CD4-positive, alpha-beta T cell treated with Interferon alpha-2 for 1 hour (primary cell): ENCODE measurements at places on chromosomes 7 and 10.

GRCh38 chr10:3468919-3469638 is 296.5 kb upstream of the PITRM1 start:
- no peak for DNase-seq

GRCh38 chr10:121724282-121724681 is 126.0 kb upstream of the FGFR2 start:
- no peak for DNase-seq

DNA sequence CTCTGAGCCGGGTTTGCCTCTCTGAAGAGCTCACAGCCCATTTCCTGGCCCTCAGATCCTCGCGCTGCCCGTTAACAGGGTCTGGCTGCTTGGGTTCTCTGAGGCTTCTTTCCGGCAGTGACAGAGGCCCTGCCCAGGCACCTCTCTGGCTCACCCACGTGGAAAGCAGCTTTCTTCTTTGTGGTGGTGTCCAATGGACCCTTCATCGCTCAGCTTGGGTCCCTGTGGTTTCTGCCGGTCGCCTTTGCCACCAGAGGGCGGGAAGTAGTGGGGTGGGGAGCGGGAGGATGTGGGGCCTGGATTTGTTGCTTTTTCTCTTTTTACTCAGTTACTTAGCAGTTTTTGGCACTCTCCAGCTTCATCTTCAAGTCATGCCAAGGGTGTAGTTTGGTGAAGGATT is 15.6 kb upstream of the JAKMIP3 start:
- no peak for DNase-seq

DNA sequence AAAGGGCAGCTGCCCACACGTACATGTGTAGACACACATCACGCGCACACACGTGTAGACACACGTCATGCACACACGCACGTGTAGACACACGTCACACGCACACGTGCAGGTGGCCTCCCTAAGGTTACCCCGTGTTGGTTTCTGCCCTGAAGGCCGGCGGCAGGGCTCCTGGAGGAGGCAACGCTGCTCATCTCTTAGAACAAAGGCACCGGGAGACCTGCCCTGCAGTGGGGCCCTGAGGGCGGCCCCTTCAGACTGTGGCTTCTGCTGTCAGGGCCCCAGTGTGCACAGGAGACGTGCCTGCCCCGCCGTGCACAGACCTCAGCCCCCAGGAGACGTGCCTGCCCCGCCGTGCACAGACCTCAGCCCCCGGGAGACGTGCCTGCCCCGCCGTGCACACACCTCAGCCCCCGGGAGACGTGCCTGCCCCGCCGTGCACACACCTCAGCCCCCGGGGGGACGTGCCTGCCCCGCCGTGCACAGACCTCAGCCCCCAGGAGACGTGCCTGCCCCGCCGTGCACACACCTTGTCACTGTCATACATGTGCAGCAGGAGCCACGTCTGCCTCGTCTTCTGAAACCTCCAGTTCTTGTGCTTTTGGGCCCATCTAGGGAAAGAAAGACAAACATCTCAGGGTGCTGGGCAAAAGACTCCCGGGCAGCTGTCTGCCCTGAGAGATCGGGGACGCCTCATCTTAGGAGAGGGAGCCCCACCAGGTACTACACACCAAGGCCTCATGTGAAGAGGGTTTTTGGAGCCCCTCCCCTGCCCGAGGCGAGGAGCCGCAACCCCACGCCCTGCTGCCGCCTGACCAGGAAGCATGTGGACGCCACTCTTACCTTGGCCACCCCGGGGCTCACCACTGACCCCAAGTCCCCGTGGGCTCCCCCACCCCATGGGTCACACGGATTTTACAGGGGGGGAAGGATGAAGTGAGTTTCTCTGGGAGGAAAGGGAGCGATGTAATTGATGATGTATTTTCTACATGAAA is 17.3 kb downstream of the CYP2W1 start:
- DNase-seq = no peak

- DNase-seq = no peak
Observed at GRCh38 chr7:42143711-42144600, 93.1 kb downstream of the GLI3 start.

DNA sequence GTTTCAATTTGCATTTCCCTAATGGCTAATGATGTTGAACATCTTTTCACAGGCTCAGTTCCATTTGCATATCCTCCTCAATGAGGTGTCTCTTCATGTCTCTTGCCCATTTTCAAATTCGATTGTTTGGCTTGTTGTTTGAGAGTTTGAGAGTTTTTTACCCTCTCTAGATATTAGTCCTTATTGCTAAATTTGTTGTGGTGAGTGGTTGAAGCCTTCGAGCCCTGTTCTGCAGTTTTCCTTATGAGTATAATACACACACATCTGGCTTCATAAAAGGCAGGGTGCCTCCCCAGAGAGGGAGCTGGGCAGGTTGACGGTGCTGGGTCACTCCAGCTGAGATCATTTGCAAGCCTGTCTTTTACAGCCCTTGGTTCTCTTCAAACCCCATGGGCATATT is 65.1 kb downstream of the RGS10 start:
- no peak for DNase-seq

- DNase-seq = no peak
Observed at GRCh38 chr7:153247926-153248325, 488.4 kb downstream of the ACTR3B start.

DNA sequence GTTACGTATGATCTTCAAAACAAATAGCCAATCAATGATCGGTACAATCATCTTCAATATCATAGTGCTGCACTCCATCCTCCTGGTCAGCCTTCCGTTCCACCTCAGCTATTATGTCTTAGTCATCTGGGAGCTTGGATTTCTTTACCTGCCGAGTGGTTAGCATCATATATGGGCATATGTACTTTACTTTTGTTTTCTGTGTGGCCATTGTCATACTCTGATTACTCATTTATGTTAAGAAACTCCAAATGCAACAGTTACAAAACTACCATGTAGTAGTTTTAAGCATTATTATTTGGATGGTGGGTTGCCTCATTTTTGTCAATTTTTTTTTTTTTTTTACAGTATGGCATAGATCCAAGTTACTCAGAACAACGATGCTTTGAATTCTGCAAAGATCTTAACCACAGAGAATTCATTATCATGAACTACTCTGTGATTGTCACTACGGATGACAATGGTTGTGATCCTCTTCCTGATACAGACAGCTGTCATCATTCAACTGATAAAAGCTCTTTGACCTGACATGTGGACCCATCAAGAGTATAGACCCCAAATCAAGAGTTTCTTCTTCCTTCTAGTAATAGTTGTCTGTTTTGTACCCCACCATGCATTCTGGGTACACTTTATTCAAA is 52.1 kb upstream of the NME8 start:
- DNase-seq = no peak

DNA sequence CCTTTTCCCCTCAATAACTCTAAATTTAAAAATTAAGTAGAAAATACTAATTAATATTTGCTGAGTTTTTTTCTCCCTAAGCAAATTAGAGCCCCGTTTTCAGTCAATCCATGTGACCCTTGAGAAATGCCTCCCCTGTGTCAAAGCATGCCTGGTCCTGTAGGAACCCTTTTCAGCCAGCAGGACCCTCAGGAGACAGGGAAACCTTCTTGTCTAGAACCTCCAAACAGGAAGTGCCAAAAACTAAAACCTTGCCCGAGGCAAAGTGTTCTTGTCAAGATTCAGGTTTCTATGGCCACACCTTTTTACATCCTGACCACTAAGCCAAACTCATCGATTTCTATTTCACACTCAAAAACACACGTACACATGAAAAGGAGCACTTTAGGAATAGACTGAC is 60.1 kb upstream of the NFE2L3 start:
- DNase-seq = peak; percentile 12

DNA sequence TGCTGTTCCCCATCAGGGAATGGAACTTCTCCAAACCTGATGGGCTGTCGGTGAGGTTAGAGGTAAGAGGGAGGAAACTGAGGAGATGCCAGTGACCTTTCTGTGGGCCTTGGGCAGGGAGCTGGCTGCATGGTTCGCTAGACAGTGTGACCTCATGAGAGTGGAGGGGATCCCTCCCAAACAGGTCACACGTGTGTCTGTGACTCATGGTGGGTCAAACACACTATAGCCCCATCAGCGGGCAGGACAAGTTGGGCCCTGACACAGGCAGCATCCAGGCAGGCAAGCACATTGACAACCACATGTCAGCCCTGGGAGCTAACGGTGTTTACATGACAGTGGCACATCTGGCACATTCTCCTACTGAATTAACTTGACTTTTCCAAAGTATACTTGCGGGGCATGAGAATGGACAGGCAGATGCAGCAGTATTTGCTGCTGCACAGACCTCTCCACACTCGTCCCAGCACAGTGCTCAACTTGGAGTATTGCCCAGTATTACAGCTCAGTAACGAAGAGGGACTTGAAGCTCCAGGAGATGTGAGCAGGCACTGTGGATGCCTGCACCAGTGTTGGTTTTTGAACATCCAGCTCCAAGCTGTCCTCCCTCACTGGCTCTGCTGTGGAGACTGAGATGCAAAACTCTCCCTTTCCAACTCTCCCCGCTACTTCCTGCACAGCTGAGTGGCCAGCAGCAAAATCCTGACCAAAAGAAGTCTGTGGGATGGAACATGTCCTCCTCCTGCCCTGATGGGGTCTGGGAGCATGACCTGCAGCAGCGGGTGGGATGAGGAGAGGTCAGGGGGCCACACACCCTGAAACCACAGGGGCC is 199.6 kb downstream of the WDR37 start:
- no peak for DNase-seq

GRCh38 chr10:24425151-24425550 is 216.2 kb downstream of the KIAA1217 start:
- no peak for DNase-seq

DNA sequence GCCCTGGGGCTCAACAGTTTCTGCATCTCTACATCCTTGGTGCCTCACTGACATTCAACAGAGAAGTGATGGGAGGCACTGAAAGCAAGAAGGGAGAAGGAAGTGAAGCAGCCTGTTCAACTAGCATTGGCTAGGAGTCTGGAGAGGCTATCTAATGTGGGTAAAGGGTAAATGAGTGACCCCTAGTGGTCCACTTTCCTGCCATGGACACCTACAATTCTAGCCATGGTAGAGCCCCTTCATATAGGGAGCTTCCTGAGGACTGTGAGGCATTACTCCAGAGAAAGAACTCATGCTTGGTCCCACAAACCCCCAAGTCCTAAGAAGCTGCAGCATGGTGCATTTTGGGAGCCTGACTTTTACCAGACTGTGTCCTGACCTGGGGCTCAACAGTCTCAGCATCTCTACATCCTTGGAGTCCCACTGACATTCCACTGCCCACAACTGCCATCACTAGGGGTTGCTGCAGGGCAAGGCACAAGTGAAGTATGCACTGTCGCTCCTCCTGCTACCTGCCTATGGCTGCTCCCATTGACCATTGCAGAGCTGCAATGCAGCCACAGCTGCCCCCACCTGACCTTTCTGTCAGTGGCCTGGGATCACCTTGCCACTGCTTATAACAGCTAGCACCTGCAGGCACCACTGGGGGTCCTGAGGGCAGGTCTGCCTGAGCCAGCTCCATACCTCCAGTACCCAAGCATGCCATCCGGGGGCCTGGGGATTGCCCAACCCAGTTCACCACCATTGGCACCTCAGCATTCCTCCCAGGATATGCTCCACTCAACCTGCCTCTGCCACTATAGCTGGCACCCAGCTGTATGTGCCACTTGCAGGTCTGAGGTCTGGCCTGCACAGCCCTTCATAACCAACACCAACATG is 44.1 kb upstream of the CDK6 start:
- DNase-seq = no peak

DNA sequence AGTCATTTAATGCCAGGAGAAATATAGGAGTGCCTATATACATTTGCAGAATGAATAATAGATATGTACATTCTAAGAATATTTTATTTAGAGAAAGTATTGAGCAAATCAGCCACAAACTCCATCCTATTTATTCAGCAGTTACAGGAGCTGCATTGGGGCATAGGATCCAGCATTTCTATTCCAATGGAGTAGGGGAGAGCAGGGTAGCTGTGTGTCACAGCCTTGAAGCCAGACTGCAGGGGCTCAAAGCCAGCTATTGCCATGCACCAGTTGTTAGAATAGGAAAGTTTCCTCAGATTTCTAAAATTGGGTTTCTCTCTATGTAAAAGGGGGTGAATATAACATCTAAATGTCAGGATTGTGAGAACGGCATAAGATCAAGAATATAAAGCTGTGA is 116.8 kb upstream of the MYO3A start:
- DNase-seq = no peak

- DNase-seq = no peak
Observed at GRCh38 chr7:6258440-6259182, 13.8 kb downstream of the CYTH3 start.

- no peak for DNase-seq
Observed at GRCh38 chr10:106175760-106176377, 988.6 kb downstream of the SORCS1 start.

DNA sequence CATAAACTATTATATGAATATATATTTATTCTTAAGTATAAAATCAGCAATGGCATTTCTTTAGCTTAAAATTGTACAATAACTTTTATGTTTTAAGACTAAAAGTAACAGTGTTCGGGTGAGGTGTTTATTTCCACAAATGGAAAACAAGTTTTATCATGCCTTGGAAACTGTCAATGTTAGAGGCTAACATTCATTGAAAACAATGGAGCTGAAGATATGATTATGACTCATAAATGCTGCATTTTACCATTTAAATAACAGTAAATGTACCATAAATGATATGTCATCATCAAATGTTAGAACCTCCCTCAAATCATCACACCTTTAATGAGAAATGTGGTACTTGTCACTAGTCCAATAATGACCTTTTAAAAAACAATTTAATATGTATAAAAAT is 897.3 kb downstream of the PCDH15 start:
- DNase-seq = no peak

GRCh38 chr7:5532536-5533335 is 109.1 kb upstream of the TNRC18 start:
- DNase-seq = peak; percentile 57

GRCh38 chr10:69377933-69378332 is 38.8 kb downstream of the TACR2 start:
- DNase-seq = no peak

DNA sequence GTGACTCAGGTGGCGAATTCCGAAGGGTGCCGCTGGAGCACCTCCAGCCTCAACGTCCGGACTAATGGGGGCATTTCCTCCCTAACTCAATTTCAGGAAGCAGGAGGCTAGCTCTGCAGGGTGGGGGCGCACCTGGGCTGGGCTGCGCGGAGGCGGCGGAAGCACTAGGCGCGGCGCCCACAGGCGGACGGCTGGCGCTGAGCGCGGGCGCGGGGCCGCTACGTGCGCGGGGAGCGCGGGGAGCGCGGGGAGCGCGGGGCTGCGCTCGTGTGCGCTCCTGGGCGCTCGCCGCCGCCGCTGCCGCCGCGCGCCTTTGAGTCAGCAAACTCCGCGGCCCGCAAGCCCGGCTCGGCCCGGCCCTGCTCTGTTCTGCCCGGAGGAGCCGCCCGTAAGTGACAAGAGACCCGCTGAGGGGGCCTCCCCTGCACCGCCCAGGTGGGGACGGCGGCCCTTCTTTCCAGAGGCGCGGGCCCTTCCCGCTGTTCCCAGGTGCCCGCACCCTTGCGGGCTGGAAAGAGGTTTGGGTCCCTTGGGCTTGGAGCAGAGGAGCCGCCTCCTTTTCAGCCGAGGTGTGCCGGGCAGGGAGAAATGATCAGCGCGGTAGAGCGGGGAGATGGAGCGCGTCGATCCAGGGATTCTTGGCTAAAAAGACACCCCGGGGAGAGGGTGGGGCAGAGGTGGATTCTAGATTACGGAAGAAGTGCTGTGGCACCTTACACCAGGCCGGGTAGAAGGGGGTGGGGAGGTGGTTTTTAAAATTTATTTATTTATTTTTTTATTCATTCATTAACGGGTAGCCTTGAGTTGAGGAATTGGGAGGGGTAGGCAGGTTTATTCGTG is at the start of gene SNX10:
SNX10 (plus strand) TSS at position 164 of the 840 bp plus-strand sequence. CDS start 54,581 bp downstream, outside the sequence.
- peak; percentile 79 for DNase-seq

GRCh38 chr7:150372271-150373048 is 3.8 kb downstream of the REPIN1 start:
- DNase-seq = no peak

- DNase-seq = no peak
Observed at GRCh38 chr7:68218461-68218860, 1221.8 kb downstream of the TYW1 start.
